Activated CD4-positive, alpha-beta T cell treated with anti-CD3 and anti-CD28 coated beads, Interleukin-2, amount 50 U/mL, for 48 hours (primary cell): ENCODE measurements at places on chromosomes 13 and 19.
A peak's percentile ranks its signal among the peaks of the same experiment; 100 is the strongest.

- DNase-seq = no peak
These were observed 27.9 kb upstream of the KLF2 start for GRCh38 chr19:16296713-16297112.

DNA sequence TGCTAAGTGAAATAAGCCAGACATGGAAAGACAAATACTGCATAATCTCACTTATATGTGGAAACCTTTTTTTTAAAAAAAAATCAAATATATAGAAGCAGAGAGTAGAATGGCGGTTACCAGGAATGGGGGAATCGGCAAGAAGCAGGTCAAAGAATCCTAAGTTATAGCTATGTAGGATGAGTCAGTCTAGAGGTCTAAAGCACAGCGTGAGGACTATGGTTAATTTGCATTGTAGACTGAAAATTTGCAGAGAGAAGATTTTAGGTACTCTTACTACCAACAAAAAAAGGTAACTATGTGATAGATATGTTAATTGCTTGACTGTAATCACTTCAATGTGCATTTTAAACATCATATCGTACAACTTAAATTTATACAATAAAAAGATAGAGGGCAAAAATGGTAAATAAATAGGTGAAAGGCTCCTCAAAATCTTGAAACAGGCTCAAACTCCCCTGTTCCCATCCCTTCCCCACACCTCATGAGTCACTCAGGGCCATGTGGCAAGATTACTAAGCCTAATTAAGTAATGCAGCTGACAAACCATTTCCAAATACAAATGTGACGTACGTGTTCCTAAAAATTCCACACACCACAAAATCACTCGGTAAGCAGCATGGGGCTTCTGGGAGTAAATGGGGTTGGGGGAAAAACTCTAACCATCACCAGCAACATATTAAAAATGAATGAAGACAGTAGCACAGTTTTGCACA, 159.0 kb downstream of the USP12 start:
- no peak for DNase-seq

DNA sequence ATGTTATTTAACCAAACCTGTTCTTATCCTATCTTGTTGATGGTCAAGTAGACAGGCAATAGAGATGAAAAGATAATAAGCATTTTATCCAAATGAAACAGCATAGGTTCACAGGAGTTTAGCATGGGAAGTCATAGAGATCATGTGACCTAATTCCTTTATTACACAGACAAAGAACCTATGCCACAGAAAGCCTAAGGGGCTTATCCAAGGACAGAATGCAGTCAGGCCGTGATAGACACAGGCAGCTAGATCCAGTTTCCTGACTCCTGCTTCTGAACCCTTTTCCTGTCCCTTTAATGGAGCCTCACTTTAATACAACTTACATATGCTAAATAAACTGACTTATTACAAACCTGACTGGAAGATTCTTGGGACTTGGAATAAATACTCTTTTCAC, 532.1 kb downstream of the IRS2 start:
- DNase-seq = no peak

DNA sequence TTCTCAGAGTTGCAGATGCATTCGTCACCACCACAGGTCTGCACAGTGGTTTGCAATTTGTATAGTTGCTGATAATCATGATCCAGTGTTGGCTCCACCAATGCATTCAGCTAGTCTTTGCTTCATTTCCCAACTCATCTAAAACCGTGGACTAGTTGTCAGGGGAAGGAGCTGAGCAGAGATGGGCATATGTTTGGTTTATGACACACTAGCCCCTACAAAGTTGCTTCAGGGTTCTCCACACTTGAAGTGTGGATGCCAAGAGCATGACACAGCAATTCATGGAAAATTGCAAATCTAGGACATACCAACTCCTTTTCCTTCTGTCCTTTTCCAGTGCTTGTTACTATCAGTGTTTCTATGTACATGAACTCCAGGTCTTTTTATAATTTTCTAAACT, 168.0 kb downstream of the TNFSF13B start:
- DNase-seq = no peak

DNA sequence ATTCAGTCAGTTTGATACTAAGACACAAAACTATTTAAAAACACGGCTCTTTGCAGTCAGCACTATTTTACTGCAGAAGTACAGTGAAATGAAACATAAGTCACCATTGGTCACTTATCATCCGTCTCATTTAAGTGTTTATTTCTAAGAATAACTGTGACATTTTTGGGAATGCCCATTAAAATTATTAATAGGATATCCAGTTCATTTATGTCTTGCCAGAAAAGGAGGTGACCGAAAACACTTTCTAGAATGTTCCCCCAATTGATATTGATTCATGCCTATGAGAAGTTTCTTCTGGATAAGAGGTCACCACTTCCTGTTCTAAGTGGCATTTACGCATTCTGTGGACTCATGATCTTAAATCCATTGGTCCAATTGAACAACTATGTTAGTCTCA, 477.3 kb downstream of the LIG4 start:
- no peak for DNase-seq

GRCh38 chr19:34662919-34663318, 14.0 kb downstream of the SCGB2B2 start:
- peak; percentile 13 for DNase-seq

DNA sequence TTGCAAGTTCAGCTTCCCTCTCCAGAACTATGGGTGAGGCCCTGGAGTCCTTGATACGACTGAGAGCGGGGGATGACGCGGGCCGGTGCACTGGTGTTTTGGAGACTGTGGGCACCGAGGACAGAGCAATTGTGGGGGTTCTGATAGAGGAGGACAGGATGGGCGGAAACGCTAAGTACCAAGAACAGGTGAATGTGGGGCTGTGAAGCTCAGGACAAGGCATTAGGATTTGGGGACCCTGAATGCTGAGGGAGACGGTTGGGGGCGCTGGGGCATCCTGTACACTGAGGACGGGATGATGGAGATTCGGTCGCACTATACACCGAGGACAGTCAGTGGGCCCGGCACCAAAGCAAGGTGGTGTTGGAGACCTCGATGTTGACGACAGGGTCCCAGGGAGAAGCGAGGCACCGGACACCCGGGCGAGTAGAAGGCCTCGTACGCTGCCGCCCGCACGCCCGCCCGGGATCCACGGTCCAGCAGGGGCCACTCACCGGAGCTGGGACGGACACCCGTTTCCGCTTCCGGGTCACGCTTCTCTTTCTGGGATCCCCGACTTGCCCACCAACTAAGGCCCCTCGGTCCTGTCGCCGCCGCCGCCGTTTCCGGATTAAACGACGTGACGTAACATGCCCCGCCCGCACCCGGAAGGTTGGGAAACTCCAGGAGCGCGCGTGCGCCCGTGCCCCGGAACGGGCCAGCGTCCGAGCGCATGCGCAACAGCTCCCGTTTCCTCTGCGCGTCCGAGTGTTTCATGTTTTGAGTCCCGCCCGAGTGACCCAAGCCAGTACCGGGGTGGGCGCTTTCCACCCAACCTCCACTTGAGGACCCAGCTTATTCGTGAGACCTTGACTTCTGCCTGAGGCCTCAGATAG, at the start of gene CHMP2A:
CHMP2A (minus strand) TSS at position 612 of the 875 bp plus-strand sequence. CDS start 893 bp downstream, outside the sequence.
- DNase-seq = peak; percentile 99

DNA sequence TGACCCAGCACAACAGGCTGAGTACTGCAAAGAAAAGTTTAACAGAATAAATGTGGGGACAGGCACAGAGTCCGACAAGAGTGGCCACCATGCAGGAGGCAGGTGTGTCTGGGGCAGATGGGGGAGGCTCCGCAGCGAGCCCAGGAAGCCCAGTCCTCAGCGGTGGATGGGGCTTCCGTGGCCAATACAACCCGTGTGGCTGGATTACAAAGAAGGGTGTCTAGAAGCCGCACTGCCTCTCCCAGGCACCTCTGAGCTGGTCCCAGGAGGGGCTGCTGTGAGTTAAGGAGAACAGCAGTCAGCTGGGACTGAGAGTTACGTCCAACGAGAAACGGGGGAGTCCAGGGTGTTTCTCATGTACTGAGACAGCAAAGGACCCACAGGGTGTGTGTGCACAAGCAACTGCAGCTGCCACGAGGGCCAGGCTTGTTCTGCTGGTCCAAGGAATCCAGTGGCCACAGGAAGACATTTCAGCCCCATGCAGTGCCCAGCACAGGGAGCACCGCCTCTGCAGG, 70.2 kb downstream of the SPACA7 start:
- DNase-seq = no peak

DNA sequence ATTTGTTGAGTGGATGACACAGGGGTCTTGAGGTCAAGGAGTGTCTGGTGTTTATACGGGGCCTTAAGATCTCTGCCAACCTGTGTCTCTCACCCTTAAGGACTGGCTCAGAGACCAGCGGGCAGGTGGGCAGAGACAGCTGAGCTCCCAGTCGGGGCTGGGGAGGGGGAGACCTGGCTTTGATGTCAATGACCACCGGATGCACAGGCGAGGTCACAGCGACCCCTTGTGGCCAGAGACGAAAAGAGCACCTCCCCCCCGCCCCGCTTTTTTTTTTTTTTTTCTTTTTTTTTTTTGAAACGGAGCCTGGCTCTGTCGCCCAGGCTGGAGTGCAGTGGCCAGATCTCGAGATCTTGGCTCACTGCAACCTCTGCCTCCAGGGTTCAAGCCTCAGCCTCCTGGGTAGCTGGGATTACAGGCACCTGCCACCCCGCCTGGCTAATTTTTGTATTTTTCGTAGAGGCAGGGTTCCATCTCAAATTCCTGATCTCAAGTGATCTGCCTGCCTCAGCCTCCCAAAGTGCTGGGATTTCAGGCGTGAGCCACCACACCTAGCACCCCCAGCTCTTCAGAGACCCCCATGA, 12.1 kb upstream of the KLK14 start:
- DNase-seq = peak; percentile 47

DNA sequence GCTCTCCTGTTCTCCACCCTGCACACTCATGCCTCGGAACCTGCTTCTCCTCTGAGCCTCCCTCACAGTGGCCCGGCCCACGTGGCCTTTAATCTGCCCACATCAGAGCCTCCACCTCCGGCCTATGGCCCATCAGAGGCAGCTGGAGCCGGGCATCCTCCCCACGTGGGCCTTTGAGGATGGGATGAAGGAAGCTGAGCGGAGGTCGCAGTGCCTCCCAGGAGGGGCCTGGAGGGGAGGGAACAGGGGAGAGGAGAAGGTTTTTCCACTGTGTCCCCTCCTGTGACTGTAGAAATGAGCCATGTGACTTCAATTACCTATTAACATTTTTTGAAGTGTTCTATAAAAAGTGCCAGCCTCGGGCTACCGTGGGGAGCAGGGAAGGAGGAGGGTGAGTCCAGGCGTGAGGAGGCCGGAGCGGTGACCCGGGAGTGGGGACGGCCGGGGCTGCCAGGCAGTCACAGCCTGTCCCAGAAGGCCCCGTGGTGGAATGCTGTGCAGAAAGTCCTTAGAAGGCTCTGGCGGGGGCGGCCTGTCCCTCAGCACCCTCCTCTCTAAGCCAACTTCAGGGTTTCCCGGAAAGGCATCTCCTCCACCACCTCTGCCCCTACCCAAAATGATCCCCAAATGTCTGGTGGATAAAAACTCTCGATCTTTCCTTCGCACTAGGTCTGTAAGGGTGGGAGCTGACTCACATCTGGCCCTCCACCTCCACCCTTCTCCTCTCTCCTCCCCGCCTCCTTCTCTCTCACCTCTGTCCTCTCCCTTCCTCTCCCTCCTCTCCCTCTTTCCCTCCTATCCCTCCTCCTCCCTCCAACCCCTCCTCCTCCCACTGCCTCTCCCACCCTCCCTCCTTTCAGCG, 24.8 kb upstream of the SLC1A5 start:
- DNase-seq = no peak

DNA sequence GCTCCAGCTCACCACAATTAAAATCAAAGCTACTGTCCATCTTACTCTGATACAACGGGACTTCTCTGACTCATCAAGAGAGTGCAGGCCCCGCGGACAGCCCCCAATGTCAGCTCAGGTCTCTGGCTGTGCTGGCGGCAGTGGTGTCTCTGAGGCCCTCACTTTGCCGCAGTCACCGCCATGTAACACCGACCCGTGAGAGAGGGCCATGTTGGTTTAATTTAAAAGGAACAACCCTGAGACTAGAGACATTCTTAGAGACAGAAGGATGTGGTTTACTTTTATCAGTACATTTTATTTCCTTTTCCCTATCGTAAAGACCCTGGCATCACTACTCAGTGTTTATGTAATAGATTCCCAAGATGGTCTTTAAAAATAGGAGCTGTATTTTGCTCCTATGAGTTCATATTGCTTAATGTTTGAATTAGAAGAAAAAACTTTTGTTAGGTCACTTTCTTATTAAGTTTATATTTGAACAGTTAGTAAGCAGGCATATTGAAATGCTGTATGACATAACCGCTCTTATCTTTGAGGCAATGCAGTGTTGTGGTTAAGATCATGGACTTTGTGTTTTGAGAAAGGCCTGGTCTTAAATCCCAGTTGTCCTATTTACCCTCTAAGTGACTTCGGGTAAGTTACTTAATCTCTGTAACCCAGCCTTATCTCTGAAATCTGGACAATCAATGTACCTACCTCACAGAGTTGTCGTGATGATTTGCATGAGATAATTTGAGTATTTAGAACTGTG, 23.4 kb downstream of the DGKH start:
- DNase-seq = no peak

DNA sequence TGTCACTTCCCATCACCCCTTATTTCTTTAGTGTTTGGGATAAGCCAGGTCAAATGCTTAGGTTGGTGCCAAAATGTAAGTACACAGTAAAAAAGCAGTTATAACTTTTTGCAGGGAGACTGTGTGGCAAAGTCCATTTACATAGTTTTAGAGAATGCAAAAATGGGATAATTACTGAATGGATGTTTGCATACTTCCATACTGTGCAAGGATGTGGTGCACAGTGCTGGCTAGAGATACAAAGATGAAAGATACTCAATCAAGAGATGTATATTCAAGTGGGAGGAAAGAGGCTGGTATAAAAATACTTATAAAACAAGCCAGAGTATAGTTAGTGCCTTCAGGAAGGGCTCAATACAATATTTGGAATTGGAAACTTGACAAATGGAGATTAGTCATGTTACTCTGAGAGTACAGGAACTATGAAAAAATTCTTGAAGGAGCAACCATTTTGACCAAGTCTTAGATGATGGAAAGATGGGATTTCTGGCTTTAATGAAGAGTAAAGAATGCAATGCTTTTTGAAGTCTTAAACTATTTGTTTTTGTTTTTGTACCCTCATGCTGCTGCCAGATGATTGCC, 8.0 kb downstream of the PDS5B start:
- DNase-seq = no peak

- DNase-seq = no peak
These were observed 54.6 kb downstream of the ATP11A start for GRCh38 chr13:112744168-112745021.

DNA sequence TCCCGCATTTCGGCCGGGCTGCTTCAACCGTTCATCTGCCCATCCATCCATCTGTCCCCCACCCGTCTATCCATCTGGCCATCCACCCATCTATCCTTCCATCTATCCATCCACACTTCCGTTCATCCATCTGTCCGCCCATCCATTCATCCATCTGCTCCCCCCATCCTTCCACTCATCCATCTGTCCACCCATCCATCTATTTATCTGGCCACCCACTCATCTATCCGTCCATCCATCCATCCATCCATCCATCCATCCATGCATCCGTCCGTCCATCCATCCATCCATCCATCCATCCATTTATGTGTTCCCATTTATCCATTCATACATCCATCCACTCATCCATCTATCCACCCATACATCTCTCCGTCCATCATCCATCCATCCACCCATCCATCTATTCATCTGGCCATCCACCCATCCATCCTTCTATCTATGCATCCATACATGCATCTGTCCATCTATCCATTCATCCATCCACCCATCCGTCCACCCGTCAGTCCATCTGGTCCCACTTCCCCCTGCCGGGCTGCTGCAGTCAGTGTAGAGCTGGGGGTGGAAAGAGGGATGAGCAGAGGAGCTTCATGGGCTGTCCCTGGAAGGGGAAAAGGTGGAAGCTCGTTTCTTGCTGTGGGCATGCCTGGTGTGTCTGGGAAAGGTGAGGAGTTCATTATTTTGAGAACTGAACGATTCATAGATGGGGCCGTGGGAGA, 722 bp downstream of the HSD11B1L start:
- DNase-seq = no peak
